Endodermal cell (in vitro differentiated cells): ENCODE measurements at places on chromosomes 3 and 15. TPM values are rescaled to one million over a fixed set of nuclear protein-coding genes. Genes with fewer than 3 reads are reported as not detected.

- H3K27me3 ChIP-seq, result no peaks in the 10 kb centered on the region
- H3K36me3 ChIP-seq, result no peaks in the 10 kb centered on the region
- no peak overlapping the region for H3K4me3 ChIP-seq
- no peak for DNase-seq
Measured at GRCh38 chr15:74983725-74984231, 11.6 kb upstream of the SCAMP5 start.

DNA sequence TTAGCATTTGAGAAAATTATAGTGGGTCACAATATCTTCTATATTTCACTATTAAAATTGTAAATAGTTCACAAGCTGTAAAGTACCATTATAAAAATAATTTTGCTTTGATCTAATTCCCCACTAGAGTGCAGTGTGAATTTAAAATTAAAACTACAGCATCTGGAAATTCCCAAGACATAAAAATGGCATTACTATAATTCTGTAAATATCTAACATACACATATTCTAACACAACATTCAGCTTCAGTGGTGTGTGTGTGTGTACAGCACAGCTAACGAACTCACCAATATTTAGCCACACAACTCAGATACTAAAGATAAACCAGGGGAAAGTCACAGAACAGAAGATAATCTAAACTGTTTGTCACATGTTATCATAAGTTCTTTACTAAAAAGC lies 424.9 kb upstream of the ZNF385D start:
- H3K4me1 ChIP-seq, result no peaks in the 10 kb centered on the region
- no peak overlapping the region for H3K4me3 ChIP-seq
- no peaks in the 10 kb centered on the region for H3K36me3 ChIP-seq
- H3K27me3 ChIP-seq, result no peaks in the 10 kb centered on the region
- H3K27ac ChIP-seq, result no peak overlapping the region

DNA sequence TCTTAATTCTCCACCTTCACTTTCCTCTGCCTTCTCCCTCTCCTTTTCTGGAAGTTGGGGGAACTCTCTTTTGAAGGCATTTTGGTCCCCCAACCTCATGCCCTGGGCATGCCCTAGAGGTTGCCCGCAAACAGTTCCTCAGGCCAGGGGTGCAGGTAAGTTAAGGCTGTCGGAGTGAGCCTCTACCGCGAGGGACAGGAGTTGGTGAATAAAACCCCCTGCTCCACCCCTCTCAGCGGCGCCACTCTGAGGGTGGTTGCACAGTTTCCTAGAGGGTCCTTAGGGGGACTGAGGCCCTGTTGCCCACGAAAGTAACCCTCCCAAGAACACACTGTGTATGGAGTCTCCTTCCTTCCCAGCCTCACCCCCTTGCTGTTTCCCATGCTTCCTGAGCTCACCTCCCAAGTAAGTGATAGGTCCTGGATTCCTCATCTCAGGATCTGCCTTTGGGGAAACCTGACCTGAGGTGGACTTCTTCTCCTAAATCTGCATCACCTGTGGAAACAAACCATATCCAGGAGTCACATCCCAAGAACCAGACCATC lies 23.1 kb upstream of the THSD4 start:
- no peaks in the 10 kb centered on the region for H3K36me3 ChIP-seq
- no peak overlapping the region for H3K27ac ChIP-seq
- H3K27me3 ChIP-seq, result no peaks in the 10 kb centered on the region
- no peak overlapping the region for H3K4me3 ChIP-seq
- no peak for DNase-seq

DNA sequence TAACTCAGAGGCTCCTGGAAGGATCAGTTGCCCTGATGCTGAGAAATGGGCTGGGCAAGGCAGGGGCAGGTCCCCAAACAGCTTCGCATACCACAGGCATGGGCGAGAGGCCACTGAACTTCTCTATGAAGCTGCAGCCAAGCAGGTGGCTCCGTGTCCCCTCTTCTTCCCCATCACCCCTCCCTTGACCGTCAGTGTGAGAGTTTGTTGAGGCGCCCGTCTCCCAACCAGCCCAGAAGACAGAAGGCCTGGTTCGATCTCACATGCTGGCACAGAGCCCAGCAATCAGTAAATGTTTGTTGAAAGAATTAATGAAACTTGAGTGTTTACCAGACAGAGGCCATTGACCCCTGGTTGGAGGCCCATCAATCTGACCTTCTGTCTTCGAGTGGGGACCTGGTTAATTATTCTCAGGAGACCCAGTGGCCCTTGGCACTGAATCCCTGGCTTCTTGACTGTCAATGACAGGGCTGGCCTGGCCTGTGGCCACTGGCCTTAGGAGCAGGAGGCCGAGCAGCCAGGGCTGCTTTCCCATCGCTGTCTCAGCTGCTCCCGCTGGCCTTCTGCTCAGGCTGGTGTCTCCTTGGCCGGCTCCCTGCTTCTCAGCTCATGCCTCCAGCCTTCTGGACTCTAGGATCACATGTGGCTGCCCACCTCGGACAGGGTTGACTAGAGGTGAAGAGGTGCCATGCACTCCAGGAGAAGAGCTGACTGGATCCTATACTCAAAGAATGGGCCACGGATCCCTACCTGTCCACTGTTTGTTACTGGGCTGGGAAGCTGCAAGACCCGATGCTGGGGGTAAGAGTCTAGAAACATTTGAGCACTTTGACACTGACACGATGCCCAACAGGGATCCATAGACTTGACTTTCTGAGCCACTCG lies 113.4 kb downstream of the ASB7 start:
- H3K27ac ChIP-seq, result no peak overlapping the region
- H3K4me1 ChIP-seq, result peaks cover 3% of the 10 kb centered on the region
- H3K27me3 ChIP-seq, result no peaks in the 10 kb centered on the region
- H3K4me3 ChIP-seq, result no peak overlapping the region
- DNase-seq, result no peak

The A4GNT gene
- total RNA-seq, result not detected in 2 replicates

- no peaks in the 10 kb centered on the region for H3K27me3 ChIP-seq
- DNase-seq, result no peak
- no peaks in the 10 kb centered on the region for H3K36me3 ChIP-seq
- H3K4me1 ChIP-seq, result no peaks in the 10 kb centered on the region
Measured at GRCh38 chr3:192818126-192818525, 90.8 kb upstream of the FGF12 start.

DNA sequence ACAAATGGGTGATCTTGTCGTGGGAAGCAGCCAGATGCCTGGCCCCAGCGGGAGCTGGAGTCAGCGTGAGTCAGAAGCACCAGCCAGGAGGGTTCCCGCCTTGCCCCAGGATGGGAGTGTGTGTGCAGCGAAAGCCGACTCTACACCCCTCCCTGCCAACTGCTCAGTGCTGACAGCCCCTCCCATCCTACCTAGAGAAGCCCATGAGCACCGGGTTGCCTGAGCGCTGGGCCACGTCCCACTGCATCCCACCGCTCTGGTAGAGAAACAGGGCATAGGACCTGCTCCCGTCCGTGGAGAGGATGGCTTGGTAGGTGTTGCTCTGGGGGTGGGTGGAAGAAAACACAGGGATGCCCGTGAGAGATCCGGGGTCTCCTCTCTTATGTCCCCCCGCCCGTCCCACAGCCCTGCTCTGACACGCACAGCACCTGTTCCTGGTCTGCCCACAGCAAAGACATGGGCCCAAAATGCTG lies 42.9 kb downstream of the MUC4 start:
- no peaks in the 10 kb centered on the region for H3K36me3 ChIP-seq
- H3K27me3 ChIP-seq, result no peaks in the 10 kb centered on the region
- no peak overlapping the region for H3K27ac ChIP-seq
- no peaks in the 10 kb centered on the region for H3K4me1 ChIP-seq

DNA sequence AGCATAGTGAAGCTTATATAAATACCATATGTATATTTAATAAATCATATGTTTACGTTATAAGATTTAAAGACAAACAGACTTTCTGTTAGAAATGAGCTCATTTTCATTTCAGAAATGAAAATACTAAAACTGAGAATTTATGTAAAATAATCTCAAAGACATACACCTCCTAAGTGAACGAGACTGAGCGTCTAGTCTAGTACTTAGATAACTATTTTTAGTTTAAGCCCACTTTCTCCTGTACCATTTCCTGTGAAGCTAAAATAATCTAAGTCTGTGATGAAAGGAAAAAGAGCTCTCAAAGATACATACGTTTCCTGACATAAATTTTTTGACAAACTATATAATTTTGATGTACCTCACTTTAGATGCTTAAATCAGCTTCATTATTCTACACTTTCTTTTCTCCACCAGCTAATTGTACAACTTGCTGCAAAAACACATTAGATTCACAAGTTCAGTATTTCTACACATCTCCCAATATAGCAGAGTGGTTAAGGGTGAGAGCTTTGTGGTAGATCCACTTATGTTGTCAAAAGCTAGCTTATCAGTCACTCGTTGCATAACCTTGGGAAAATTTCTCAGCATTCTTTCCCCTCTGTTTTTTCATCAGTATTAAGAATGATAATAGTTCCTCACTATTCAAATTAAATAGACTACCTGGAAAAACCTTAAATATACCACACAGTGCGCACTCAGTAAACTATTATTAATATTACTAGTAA lies 703.0 kb downstream of the PLOD2 start:
- no peak overlapping the region for H3K27ac ChIP-seq
- no peaks in the 10 kb centered on the region for H3K4me1 ChIP-seq
- H3K4me3 ChIP-seq, result no peak overlapping the region
- no peaks in the 10 kb centered on the region for H3K27me3 ChIP-seq
- no peak for DNase-seq
- H3K36me3 ChIP-seq, result no peaks in the 10 kb centered on the region

DNA sequence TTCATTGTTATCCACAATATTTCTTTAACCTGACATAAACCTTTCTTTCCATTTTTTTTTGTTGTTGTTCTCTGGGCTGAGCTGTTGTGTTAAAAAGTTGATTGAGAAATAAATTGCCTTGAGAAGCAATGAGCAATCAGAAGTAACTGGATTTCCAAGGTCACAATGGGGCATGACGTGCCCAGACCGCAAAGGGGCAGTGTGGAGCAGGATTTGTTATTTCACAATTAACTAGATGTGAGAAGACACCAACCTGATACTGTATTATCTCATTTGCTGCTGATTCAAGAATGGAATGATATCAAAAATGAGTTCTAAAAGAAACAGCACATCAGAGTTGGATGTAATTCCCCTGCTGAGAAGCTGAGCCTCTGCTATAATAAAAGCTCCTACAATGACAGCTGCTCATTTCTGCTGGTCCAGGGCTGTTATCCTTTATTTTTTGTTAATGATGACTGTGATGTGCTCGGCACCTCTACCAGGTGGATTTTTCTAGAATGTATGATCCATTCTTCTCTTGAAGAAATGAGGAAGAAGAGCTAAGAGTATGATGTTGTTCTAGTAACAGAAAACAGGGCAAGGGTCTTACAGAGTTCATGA lies 28.1 kb downstream of the CPNE4 start:
- no peaks in the 10 kb centered on the region for H3K36me3 ChIP-seq
- peak; percentile 84 for DNase-seq
- peaks cover 6% of the 10 kb centered on the region for H3K27me3 ChIP-seq
- no peaks in the 10 kb centered on the region for H3K4me1 ChIP-seq

GRCh38 chr3:17605032-17605431 lies 137.4 kb downstream of the TBC1D5 start:
- no peaks in the 10 kb centered on the region for H3K4me1 ChIP-seq
- no peaks in the 10 kb centered on the region for H3K36me3 ChIP-seq

- H3K27me3 ChIP-seq, result no peaks in the 10 kb centered on the region
- no peaks in the 10 kb centered on the region for H3K4me1 ChIP-seq
- no peak for DNase-seq
- H3K27ac ChIP-seq, result no peak overlapping the region
- H3K36me3 ChIP-seq, result no peaks in the 10 kb centered on the region
Measured at GRCh38 chr3:66317750-66318376, 97.1 kb downstream of the SLC25A26 start.

- peak; percentile 77 for DNase-seq
- H3K27me3 ChIP-seq, result no peaks in the 10 kb centered on the region
- H3K4me1 ChIP-seq, result peaks cover 19% of the 10 kb centered on the region
Measured at GRCh38 chr3:184748219-184749135, 36.6 kb upstream of the MAGEF1 start.

The REC114 gene
- not detected in 3 replicates for total RNA-seq

The LEKR1 gene
- 0.70 to 1.2 TPM (median 0.86 TPM) in 3 replicates for total RNA-seq

- DNase-seq, result no peak
- no peaks in the 10 kb centered on the region for H3K36me3 ChIP-seq
- H3K27ac ChIP-seq, result no peak overlapping the region
- H3K27me3 ChIP-seq, result peaks cover 4% of the 10 kb centered on the region
- H3K4me3 ChIP-seq, result no peak overlapping the region
Measured at GRCh38 chr3:124292329-124292728, 300.4 kb upstream of the ROPN1 start.

- no peaks in the 10 kb centered on the region for H3K4me1 ChIP-seq
- peaks cover 14% of the 10 kb centered on the region for H3K27me3 ChIP-seq
- no peak overlapping the region for H3K27ac ChIP-seq
Measured at GRCh38 chr3:134031348-134031915, 1.7 kb upstream of the SLCO2A1 start.

GRCh38 chr15:81945014-81945615 lies 100.7 kb downstream of the MEX3B start:
- H3K27ac ChIP-seq, result no peak overlapping the region
- no peaks in the 10 kb centered on the region for H3K36me3 ChIP-seq
- H3K4me1 ChIP-seq, result peaks cover 13% of the 10 kb centered on the region
- DNase-seq, result peak; percentile 50
- H3K27me3 ChIP-seq, result no peaks in the 10 kb centered on the region
- no peak overlapping the region for H3K4me3 ChIP-seq

The CADPS gene
- total RNA-seq, result 10.4 to 11.7 TPM (median 11.6 TPM) in 3 replicates

The IL16 gene
- total RNA-seq, result 0.13 to 0.19 TPM in 2 of 3 replicates, not detected in the other

GRCh38 chr15:42395838-42396237 lies 36.5 kb downstream of the CAPN3 start:
- H3K36me3 ChIP-seq, result no peaks in the 10 kb centered on the region
- no peak overlapping the region for H3K27ac ChIP-seq
- no peak for DNase-seq
- H3K27me3 ChIP-seq, result no peaks in the 10 kb centered on the region

The ZNF654 gene
- 8.6 to 22.0 TPM (median 10.6 TPM) in 3 replicates for total RNA-seq

The STAC gene
- 1.2 and 1.5 TPM in 2 replicates for total RNA-seq

The GPR87 gene
- total RNA-seq, result 0.27 TPM in 1 of 2 replicates, not detected in the other

- no peak for DNase-seq
- H3K4me3 ChIP-seq, result no peak overlapping the region
- no peaks in the 10 kb centered on the region for H3K4me1 ChIP-seq
- H3K27ac ChIP-seq, result no peak overlapping the region
- H3K27me3 ChIP-seq, result no peaks in the 10 kb centered on the region
Measured at GRCh38 chr3:144031938-144032337, 60.3 kb downstream of the DIPK2A start.

- no peak overlapping the region for H3K4me3 ChIP-seq
- H3K27me3 ChIP-seq, result no peaks in the 10 kb centered on the region
- no peaks in the 10 kb centered on the region for H3K4me1 ChIP-seq
- H3K36me3 ChIP-seq, result no peaks in the 10 kb centered on the region
Measured at GRCh38 chr3:161914703-161915417, 418.3 kb downstream of the OTOL1 start.

DNA sequence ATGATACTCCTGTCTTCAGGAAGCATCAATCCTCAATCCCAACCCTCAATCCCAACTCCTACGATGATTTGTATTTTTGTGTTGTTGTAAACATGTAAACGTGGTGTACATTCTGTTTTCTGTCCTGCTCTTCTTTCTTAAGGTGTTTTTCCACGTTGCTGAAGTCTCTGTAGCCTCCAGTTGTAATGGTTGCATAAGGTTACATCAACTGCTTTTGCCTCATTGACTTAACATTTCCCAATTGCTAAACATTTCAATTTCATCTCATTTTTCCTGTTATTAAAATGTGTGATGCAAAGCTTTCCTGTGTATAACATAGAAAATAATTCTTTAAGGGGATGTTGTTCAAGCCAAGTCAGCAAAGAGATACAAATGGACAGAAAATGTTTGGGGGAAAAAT lies 33.4 kb downstream of the HRH1 start:
- DNase-seq, result no peak
- H3K27ac ChIP-seq, result no peak overlapping the region
- H3K4me1 ChIP-seq, result no peaks in the 10 kb centered on the region
